ENCODE measurements at places on chromosomes 2 and 18.
A peak's percentile ranks its signal among the peaks of the same experiment; 100 is the strongest.

GRCh38 chr2:30514134-30514847, 67.2 kb downstream of the LCLAT1 start:
- peak; percentile 59 for DNase-seq

- no peak for DNase-seq
Measured at GRCh38 chr2:136136931-136137330, 19.0 kb upstream of the CXCR4 start.

- DNase-seq, result no peak
Measured at GRCh38 chr2:184735611-184736010, 137.3 kb downstream of the ZNF804A start.

- DNase-seq, result peak; percentile 64
Measured at GRCh38 chr2:192148620-192149321, 46.0 kb downstream of the TMEFF2 start.

- no peak for DNase-seq
Measured at GRCh38 chr2:71756280-71756906, 303.0 kb downstream of the DYSF start.

- DNase-seq, result no peak
Measured at GRCh38 chr18:42401131-42401673, 446.2 kb downstream of the PIK3C3 start.

DNA sequence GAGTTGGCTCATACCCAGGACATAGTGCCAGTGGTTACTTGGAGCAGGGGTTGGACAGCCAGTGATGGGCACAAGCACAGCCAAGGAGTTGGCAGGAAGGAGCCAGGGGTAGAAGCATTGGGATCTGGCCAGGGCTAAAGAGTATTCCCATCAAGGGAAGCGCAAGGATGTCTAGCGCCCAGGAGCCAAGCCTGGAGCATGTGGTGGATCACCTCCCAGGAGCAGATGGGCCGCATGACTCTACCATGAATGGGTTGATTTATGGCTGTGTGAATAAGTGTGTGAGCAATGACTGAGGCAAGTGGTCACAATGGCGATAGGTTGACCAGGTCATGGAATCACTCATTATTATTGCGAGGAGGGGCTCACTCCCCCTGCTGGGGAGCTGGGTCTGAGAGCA, 111.1 kb downstream of the FHOD3 start:
- DNase-seq, result no peak

- DNase-seq, result peak; percentile 75
Measured at GRCh38 chr2:170017860-170018532, 160.0 kb upstream of the MYO3B start.

- DNase-seq, result no peak
Measured at GRCh38 chr2:200087451-200087850, 132.1 kb downstream of the MAIP1 start.

DNA sequence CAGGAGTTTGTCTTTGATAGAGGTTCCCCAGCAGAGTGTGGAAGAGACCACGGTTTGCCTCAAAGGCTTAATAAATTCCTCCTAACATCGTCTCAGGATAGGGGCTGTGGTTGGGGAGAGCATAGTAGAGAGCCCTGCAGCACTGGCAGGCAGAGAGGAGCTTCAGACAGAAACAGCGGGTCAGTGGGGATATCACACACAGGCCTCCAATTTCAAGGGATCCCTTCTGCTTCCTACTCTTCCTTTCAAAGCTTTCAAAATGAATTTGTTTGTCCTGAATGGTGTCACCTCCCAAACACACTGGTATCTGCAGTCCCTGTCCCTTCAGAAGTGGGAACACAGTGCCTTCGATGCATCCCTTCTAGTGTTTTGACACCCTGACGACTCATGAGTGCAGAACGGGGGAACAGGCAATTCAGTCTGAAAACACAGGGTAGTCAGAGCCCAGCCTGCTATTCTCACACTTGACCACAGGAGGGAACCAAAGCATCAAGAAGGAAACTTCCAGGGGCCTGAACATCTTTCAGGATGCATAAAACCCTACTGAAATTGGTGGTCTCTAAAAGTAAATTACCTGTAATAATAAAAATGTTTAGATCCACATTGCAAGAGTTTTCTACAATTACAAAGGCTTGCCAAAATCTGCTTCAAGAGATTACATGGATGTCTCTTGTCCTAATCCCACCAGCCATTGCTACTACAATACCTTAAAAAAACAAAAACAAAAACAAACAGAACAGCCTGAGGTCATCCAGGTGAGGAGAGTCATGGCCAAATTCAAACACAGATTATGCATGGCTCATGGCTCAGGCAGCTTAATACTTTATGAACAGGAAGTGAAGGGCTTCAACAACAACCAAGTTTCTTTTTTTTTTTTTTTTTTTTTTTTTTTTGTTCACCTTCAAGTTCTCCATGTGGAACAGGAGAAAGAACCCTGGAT, 49.8 kb downstream of the SLC14A2 start:
- DNase-seq, result peak; percentile 74

GRCh38 chr2:120833127-120833675, 97.5 kb downstream of the GLI2 start:
- no peak for DNase-seq

- DNase-seq, result no peak
Measured at GRCh38 chr2:71776227-71776626, 322.9 kb downstream of the DYSF start.

GRCh38 chr18:23998018-23998417, 16.5 kb upstream of the TTC39C start:
- no peak for DNase-seq

DNA sequence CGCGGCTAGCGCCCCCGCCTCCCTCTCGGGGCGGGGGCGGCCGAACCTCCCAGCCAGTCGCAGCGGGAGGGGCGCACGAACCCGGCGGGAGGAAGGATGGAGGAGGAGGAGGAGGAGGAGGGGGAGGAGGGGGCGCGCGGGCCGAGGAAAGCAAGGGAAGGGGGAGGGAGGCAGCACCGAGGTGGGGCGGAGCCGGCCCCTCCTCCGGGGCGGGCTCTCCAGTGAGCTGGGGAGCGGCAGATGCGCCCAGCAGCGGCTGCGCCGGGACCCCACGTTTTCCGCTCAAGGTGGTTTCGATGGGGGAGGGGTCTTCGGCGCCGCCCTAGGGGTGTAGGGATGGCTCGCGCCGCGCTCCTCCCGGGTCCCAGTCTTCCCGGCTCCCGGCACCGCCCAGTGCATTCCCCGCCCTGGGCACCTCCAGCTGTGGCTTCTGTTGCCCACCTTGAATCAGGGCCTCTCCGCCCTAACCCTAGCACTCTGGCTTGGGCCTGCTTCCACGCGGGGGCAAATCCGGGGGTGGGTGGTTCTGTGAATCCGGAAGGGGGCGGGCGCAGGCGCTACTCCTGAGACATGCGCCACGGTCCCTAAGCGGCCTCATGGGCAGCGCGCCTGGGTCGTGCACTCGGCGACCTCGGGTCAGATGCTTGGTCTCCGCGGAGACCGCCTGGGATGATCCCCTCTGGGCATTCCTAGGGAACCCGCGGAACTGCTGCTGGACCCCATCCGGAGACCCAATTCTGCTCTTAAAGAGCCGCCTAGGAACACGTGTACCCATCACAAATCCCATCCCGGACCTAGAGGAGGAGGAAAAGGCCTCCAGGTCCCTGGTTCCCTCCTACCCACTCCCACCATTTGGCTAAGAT, at the start of gene FBXO41:
FBXO41 (minus strand) TSS at position 183 of the 863 bp plus-strand sequence. CDS start 14,848 bp downstream, outside the sequence.
- DNase-seq, result no peak

DNA sequence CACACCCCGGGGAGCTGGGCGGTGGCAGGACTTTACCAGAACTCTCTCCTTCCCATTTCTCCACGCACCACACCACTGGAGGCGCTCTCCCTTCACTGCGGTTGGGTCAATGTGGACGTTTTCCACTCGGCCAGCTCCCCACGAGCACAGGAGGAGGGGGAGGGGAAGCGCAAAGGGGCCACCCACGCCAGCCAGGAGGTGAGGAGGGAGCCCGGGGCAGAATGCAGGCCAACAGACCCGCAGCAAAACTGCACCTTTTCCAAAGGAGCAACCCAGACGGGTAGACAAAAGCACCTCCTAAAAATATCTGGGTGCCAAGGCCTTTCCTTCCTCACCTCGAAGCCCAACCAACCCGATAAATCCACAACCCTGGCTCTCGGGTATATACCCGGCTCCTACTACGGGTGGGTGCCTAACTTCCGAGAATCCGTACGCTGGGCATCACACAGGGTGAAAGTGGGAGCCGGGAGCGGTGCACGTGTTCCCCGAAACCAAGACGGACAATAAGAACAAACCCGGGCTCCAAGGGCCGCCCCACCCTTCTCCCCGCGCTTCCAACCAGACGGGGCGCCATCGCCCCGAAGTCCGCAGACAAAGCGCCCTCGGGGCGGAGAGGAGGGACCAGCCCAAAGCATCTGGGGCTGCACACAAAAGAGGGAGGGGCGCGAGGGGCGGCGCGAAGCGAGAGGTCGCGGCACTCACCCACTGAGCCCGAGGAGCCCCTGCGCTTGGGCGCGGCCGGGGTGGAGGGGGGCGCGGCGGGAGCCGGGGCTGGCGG, 1.0 kb downstream of the RTN4 start:
- DNase-seq, result peak; percentile 92

DNA sequence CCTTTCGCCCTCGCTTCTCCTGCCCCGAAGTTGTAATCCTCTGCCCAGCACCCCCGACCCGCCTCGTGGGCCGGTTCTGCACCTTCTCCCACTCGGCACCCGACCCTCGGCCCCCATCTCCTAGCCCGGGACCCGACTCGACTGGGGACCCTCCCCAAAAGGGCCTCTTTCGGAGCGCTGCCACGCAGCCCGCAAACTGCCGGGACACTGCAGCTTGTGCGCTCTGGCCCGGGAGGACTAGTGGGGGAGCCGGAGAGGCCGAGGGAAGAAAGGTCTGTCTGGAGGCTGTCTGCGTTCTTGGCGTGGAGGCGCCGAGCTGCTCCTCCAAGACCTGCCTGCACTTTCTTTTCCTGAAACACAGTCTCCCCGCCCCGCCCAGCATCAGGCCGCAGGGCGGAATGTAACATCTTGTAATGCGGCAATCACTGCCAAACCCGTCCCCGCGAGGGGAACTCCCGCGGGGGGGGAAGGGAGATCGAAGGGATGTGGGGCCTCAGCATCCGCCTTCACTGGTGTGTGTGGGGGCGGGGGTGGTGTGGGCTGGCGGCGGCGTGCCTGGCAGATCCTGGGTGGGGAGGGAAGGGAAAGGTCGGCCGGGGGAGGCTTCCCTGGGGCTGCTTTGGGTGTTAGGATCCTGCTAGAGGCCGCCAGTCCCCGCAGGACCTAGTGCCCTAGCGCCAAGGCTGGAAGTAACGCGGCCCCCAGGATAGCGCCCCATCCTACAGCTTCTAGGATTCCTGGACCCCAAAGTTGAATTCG, 7.4 kb downstream of the DLX2 start:
- DNase-seq, result no peak

DNA sequence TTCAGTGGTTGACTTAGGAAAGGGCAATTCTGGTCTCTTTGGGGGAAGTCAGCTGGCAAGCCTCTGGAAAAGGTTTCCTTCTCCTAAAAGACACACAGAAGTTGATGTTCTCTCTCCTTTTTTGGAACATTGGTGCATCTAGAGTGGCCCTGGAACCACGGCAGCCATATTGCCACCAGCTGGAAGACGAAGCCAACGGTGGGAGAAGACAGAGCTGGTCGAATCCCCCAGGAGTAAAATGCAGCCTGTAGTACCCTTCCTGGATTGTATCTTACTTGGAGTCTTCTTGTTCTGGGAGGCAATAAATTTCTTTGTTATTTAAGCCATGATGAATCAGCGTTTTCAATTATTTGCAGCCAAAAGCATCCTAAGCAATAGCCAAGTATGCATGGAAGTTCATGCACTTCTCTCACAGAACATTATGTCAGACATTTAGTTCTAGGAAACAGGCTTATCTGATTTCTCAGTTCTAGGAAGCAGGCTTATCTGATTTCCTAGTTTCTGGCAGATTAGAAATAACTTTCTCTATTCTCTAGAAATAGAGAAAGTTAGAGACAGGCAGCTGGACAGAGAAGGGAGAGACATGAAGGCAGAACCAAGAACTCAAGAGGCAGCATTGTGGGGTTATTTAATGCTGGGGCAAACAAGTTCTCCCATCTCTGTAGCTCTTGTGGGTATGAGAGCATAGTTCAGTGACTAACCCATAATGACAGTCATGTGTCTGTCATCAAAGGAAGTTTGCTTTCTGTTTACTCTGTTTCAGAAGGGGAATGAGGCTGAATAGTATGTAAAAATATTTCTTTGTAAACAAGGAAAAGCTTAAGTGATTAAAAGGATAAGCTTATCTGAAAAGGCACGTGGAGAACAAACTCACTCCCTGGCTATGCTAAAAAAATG, 40.5 kb upstream of the NABP1 start:
- DNase-seq, result peak; percentile 12

- no peak for DNase-seq
Measured at GRCh38 chr18:79819968-79820351, 22.2 kb downstream of the KCNG2 start.

- no peak for DNase-seq
Measured at GRCh38 chr18:80175451-80176204, 66.6 kb downstream of the ADNP2 start.

GRCh38 chr2:232365621-232366321, 12.8 kb upstream of the ALPP start:
- no peak for DNase-seq

DNA sequence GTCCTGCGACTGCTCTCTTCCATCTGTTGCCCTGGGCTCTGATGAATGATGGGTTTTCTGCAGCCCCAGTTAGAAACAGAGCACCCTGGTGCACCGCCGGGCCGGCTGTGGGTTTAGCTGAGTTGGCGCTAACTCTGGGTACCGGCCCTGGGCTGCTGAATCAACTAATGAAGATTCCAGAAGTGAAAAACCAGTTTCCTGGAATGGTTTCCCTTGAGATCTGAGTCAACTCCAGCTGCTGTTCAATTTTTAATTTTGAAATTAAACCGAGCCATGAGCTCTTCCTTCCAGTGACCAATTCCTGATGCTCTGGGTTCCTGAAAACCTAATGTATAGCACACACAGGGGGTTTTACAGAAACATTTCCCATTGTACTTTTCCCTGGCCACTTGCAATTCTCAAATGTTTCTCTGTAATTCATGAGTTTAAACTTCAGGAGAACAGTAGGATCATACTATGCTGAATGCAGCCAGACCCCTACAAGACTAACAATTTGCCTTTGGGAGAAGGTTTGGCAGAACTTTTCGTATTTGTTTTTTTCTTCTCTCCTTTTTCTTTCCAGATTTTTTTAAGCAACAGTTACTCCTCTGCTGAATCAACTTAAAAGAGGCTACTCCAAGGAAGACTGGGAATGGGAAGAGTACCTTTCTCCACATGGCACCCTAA, 5.5 kb downstream of the COL6A3 start:
- peak; percentile 91 for DNase-seq

DNA sequence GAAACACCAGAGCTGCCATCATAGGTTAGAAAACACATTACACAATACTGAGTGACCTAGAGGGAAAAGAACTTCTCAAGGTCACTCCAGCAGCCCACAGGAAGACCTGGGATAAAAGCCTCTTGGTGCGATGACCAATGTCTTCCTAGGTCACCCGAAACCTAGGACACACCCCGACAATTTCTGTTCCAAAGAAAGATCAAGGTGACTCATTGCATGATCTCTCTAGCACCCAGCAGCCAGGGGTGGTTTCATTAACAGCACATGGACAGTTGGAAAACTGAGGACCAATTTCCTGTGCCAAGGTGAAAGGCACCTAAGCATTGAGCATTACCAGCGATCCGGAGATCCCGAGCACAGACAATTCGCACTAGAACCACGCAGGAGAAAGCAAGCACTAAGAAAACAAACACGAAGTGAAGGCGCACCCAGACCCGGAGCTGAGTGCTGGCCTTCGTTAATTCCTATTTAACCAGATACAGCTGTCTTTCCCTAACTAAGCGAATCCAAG, 1.5 kb downstream of the CACNB4 start:
- peak; percentile 39 for DNase-seq

- DNase-seq, result peak; percentile 43
Measured at GRCh38 chr2:95300450-95300849, 3.3 kb downstream of the KCNIP3 start.
